ENCODE measurements at places on chromosomes 2 and 18.

- no peak overlapping the region for H3K27ac ChIP-seq
- peaks cover 2% of the 10 kb centered on the region for H3K4me1 ChIP-seq
- no peaks in the 10 kb centered on the region for H3K27me3 ChIP-seq
- DNase-seq, result no peak
- H3K36me3 ChIP-seq, result no peaks in the 10 kb centered on the region
Observed at GRCh38 chr2:104415284-104415683, 438.6 kb upstream of the POU3F3 start.

DNA sequence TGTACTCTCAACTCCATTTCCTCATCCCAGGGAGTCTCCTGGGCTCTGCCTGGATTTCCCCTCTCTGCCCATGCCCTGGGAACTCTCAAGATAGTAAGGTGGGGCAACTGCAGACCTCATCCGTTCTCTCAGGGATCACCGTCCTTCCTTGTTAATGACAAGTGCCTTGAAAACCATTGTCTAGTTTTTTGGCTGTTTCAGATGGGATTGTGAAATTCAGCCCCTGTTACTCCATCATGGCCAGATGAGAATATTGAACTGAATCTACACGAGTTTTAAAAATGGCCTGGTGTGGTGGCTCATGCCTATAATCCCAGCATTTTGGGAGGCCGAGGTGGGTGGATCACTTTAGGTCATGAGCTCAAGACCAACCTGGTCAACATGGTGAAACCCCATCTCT is 665 bp upstream of the HRH4 start:
- no peak for DNase-seq
- H3K4me3 ChIP-seq, result no peak overlapping the region
- no peaks in the 10 kb centered on the region for H3K36me3 ChIP-seq
- H3K27ac ChIP-seq, result no peak overlapping the region
- H3K4me1 ChIP-seq, result no peaks in the 10 kb centered on the region

DNA sequence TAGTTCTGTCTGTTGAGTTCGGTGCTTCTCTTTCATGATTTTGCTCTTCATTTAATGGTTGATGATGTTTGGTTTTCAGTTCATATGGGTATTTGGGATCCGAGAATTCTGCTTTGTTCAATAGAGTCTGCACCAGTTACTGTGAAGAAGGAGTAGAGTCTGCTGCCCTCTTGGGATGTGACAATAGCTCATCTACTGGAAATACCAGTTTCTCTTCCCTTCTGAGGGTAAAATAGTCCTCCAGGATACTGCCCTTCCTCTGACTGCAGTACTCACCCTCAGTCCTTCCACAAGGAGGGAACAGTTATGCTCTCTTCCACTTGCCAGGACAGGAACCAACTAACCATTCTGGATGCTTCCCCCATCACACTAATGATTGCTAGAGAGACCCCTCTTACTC is 12.5 kb upstream of the TNFAIP6 start:
- no peaks in the 10 kb centered on the region for H3K4me1 ChIP-seq
- DNase-seq, result no peak
- H3K36me3 ChIP-seq, result no peaks in the 10 kb centered on the region
- no peak overlapping the region for H3K27ac ChIP-seq

DNA sequence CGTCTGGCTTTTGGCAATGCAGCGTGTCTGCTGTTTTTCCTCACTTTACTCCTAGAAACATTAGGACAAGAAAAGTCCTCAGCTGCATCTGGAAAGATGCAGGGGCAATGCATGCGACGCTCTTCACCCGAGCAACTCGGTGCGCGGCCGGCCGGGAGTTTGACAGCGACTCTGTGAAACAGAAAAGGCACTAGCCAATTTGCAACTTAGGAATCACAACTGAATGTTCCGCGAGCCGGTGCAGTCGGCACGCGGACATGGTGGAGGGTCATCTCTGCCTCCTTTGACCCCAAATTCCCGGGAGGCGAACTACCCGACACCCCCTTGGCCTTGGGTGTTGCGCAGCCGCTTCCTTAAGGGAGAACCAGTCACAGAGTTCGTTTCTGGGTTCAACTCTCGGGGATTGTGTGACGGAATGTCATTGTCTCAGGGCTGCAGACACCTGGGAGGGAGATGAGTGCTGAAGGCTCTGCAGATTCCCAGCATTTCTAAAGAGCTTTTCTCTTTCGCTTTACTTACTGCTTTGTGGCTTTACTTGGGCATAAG is 9.8 kb downstream of the NR4A2 start:
- no peaks in the 10 kb centered on the region for H3K36me3 ChIP-seq
- peaks cover 5% of the 10 kb centered on the region for H3K4me1 ChIP-seq
- no peak for DNase-seq
- H3K27ac ChIP-seq, result no peak overlapping the region
- peaks cover 45% of the 10 kb centered on the region for H3K27me3 ChIP-seq
